ENCODE measurements at places on chromosomes 1 and 21.

DNA sequence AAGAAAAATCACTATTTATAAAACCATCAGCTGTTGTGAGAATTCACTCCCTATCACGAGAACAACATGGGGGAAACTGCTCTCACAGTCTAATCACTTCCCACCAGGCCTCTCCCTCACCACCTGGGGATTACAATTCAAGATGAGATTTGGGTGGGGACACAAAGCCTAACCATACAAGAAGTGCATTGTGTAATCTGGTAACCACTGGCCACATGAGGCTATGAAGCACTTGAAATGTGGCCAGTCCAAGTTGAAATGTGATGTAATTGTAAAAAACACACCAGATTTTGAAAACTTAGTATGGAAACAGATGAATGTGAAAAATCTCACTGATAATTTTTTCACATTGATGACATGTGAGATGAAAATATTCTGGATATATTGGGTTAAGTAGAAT is 293.8 kb downstream of the TTLL7 start:
- no peak for DNase-seq

- no peak for DNase-seq
Observed at GRCh38 chr1:6688001-6688400, 13.6 kb downstream of the DNAJC11 start.

GRCh38 chr1:243727503-243728203 is 122.4 kb downstream of the AKT3 start:
- no peak for DNase-seq

GRCh38 chr1:2541619-2542245 is 11.7 kb upstream of the HES5 start:
- DNase-seq: no peak

DNA sequence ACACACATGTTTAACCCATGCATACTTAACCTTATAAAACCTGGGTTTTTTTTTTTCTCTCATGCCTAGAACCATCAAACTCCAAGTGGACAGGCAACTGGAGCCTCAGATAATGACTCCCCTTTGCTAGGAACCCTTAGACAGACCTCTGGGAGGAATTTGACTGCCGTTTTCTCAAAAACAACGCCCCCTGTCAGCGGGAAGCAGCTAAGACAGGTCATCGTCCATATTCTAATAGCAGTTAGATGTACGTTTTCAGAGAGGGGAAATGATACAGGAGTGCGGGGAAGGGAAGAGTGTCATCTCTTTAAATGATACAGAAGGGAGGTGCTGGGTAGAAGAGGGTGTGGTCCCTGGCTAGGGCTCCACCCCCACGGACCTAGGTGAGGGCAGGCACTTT is 34.7 kb downstream of the LRRC3 start:
- DNase-seq: no peak

DNA sequence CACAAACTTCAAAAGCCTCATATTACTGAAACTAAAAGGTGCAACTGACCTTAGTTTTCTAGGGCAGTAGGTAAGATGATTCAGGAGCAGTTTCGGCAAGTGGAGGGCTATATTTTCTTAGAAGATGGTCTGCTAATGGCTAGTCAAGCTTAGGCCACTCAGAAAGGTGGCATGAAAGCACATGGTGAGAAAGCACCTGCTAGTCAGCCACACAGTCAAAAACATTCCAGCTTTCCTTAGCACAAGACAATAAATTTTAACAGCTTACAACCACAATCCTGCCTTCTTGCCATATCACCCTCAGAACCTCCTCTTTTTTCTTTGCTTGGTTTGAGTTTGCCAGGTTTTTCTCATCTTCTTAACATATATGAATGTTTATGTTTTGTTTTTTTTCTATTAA is 81.1 kb upstream of the SLFNL1 start:
- no peak for DNase-seq

DNA sequence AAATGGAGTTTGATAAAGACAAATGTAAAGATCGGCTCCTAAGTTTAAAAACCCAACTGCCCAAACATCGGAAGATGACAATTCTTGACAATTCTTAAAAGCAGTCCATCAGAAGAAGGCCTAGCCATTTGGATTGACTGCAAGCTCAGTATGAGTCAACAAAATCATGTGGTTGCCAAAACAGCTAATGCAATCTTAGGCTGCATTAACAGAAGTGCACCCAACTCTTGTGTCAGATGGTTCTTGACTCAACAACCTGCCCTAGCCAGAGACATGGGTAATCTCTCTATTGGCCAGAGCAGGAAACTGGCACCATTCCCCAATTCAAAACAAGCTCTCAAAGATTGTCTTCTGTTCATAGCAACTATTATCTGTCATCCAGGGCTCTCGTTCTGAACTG is 9.9 kb upstream of the NCF2 start:
- DNase-seq: no peak

DNA sequence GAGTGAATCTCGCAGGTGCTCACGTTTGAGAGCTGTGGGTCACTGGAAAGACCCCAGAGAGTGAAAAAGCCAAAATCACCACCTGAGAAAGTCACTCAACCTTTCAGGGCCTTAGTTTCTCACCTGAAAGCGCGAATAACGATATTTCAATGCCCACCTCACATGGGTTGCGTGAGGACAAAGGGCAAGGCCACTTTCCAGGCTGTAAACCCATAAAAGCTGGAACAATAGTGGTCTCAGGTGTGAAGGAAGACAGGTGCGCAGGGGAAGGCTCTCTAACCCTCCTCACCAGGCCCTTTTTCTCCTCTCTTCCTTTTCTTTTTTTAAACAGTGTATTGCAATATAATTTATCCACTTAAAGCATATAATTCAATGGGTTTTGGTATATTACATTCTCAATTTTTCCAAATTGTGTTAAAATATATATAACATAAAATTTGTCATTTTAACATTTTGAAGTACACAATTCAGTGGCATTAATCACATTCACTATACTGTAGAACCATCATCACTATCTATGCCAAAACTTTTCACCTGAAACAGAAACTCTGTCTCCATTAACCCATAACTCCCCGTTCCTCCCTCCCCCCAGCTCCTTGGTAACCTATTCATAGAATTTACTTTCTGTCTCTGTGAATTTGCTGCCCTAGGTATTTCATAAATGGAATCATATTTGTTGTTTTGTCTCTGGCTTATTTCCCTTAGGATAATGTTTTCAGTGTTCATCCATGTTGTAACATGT is 118.4 kb upstream of the TNR start:
- no peak for DNase-seq

Measured in CD4-positive, alpha-beta T cell treated with Interleukin-21 for 1 hour (primary cell).